Nephron progenitor cell (in vitro differentiated cells): ENCODE measurements at places on chromosomes 13 and 19.
A peak's percentile ranks its signal among the peaks of the same experiment; 100 is the strongest.

DNA sequence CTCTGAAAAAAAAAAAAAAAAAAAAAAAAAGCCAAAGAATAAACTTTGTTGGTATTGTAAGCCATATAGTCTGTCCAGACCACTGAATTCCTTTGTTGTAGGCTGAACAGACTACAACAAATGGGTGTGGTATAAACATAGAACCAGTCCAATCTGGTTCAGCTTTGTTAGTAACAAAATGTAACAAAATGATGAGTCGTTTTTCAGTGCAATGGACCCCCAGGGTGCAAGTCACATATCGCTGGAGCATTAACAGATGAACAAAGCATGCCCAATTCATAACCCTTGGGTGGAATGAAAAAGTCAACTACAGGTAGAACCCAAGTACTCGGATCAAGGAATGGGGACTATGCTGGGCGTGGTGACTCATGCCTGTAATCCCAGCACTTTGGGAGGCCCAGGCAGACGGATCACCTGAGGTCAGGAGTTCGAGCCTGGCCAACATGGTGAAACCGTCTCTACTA is 13.6 kb upstream of the FCHO1 start:
- H3K36me3 ChIP-seq: peaks cover 60% of the 10 kb centered on the region
- H3K4me1 ChIP-seq: peaks cover 12% of the 10 kb centered on the region
- H3K4me3 ChIP-seq: no peak overlapping the region
- DNase-seq: no peak
- peak overlapping the region; percentile 74 for H3K27ac ChIP-seq
- H3K27me3 ChIP-seq: no peaks in the 10 kb centered on the region

- H3K4me1 ChIP-seq: peaks cover 21% of the 10 kb centered on the region
- H3K4me3 ChIP-seq: no peak overlapping the region
- no peak for DNase-seq
- H3K36me3 ChIP-seq: no peaks in the 10 kb centered on the region
- no peak overlapping the region for H3K27ac ChIP-seq
- H3K27me3 ChIP-seq: peaks cover 14% of the 10 kb centered on the region
Observed at GRCh38 chr13:73073050-73073449, 14.2 kb downstream of the KLF5 start.

DNA sequence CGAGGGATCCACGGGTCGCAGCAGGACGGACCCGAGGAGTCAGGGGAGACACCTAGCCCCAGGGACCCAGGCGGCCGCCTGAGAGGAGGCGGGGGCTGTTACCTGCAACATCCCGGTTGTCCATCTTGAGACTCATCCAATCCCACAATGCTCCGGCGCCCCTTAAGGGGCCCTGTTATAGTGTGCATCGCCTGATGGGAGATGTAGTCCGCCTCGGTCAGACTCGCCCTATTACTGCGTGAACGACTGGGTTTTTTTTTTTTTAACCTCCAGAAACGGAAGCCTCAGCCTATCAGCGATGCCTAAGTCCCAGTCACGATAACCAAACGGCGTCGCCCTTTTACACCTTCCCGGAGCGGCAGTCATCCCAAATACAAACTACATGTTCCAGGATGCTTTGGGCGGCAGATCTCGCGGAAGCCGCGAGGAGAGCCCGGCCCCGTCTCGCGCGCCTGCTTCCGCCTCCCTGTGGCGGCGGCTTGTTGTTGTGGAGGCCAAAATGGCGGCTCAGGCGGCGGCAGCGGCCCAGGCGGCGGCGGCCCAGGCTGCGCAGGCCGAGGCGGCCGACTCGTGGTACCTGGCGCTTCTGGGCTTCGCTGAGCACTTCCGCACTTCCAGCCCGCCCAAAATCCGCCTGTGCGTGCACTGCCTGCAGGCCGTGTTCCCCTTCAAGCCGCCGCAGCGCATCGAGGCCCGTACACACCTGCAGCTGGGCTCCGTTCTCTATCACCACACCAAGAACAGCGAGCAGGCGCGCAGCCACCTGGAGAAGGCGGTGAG is at the start of the genes MAU2 and SUGP1:
Gene MAU2 (plus strand): TSS at position 469 of the 780 bp plus-strand sequence. CDS start 31 bp downstream, at position 500.
Gene SUGP1 (minus strand): TSS at position 149 of the 780 bp plus-strand sequence. CDS start 13 bp downstream, at position 136.
- H3K27me3 ChIP-seq: peaks cover 4% of the 10 kb centered on the region
- H3K36me3 ChIP-seq: peaks cover 34% of the 10 kb centered on the region
- peak; percentile 90 for DNase-seq
- peak within 1 kb of the TSS; percentile 99 for H3K4me3 ChIP-seq
- peaks cover 47% of the 10 kb centered on the region for H3K4me1 ChIP-seq
- H3K27ac ChIP-seq: peak within 1 kb of the TSS; percentile 100

DNA sequence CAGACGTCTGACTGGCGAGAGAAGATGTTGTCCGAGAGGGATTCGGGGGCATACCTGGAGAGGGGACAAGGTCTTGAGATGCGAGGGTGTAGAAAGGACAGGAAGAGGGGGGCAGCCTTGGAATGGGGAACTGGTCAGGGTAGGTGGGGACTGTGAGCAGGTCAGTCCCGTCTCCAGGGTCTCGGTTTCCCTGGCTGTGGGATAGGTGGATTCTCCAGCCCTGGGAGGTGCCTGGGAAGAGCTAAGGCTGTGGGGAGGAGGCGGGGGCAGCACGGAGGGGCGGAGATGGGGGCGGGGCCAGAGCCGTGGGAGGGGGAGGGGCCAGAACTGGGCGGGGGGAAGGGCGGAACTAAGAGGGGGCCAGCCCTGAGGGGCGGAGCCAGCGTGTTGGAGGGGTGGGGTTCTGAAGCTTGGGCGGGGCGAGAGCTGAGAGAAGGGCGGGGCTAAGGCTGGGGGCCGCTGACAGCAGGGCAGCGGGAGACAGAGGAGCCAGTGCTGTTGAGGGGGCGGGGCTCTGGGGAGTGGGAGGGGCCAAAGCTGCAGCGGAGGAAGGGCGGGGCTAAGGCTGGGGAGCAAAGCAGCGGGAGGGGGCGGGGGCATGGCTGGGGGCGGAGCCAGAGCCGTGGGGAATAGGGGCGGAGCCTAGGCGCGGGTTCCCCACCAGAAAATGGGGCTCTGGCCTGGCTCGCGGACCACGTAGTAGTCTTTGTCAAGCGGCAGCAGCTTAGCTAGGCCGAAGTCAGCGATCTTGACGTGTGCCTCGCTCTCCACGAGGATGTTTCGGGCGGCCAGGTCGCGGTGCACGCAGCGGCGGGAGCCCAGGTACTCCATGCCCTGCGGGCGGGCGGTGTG is 9.5 kb upstream of the INSL3 start:
- H3K27ac ChIP-seq: peak overlapping the region; percentile 97
- peaks cover 30% of the 10 kb centered on the region for H3K27me3 ChIP-seq
- H3K4me3 ChIP-seq: peak overlapping the region; percentile 82
- H3K36me3 ChIP-seq: no peaks in the 10 kb centered on the region
- DNase-seq: peak; percentile 96
- H3K4me1 ChIP-seq: peaks cover 31% of the 10 kb centered on the region

GRCh38 chr19:39802958-39803357 is 24.3 kb downstream of the LEUTX start:
- DNase-seq: no peak
- no peaks in the 10 kb centered on the region for H3K36me3 ChIP-seq
- no peak overlapping the region for H3K4me3 ChIP-seq
- H3K27me3 ChIP-seq: peaks cover 28% of the 10 kb centered on the region
- H3K4me1 ChIP-seq: peaks cover 9% of the 10 kb centered on the region

DNA sequence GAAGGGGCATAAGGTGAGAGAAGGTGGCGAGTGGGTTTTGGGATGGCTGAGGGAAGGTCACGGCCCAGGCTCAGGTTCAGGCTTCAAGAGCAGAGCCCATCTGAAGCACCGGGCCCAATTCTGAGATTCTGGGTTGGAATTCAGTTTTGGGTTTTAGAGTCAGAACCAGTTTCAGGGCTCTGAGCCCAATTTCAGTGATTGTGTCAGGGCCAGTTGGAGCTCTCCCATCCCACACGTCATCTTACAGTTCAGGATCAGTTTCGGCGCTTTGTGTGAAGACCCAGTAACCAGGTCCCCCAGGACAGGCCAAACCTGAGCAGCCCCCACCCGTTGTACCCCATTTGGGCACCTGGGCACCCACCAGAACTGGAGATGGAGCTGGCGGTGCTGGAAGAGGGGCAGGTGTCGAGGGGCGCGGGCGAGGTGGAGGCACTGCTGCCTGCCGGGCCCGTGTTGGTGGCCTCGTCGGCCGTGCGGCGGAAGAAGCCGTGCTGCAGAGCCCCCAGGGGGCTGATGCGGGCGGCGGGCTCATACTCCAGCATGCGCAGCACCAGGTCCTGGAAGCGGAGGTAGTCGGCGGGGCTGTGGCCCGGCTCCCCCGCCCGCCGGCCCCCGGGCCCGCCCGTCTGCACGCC is 7.5 kb downstream of the DYRK1B start:
- H3K4me1 ChIP-seq: peaks cover 15% of the 10 kb centered on the region
- H3K27me3 ChIP-seq: no peaks in the 10 kb centered on the region
- no peak overlapping the region for H3K4me3 ChIP-seq
- no peak for DNase-seq
- H3K27ac ChIP-seq: peak overlapping the region; percentile 18

- H3K27me3 ChIP-seq: no peaks in the 10 kb centered on the region
- H3K36me3 ChIP-seq: peaks cover 7% of the 10 kb centered on the region
- DNase-seq: no peak
- H3K27ac ChIP-seq: no peak overlapping the region
- no peak overlapping the region for H3K4me3 ChIP-seq
Observed at GRCh38 chr19:46928951-46929350, 68.2 kb downstream of the ARHGAP35 start.

GRCh38 chr13:30004204-30004603 is 153.8 kb upstream of the UBL3 start:
- H3K4me3 ChIP-seq: no peak overlapping the region
- H3K36me3 ChIP-seq: no peaks in the 10 kb centered on the region
- no peak overlapping the region for H3K27ac ChIP-seq
- DNase-seq: no peak

GRCh38 chr19:48578891-48579290 is 26.9 kb downstream of the SULT2B1 start:
- peaks cover 12% of the 10 kb centered on the region for H3K27me3 ChIP-seq
- peaks cover 7% of the 10 kb centered on the region for H3K4me1 ChIP-seq
- H3K36me3 ChIP-seq: no peaks in the 10 kb centered on the region
- no peak overlapping the region for H3K27ac ChIP-seq
- no peak overlapping the region for H3K4me3 ChIP-seq

DNA sequence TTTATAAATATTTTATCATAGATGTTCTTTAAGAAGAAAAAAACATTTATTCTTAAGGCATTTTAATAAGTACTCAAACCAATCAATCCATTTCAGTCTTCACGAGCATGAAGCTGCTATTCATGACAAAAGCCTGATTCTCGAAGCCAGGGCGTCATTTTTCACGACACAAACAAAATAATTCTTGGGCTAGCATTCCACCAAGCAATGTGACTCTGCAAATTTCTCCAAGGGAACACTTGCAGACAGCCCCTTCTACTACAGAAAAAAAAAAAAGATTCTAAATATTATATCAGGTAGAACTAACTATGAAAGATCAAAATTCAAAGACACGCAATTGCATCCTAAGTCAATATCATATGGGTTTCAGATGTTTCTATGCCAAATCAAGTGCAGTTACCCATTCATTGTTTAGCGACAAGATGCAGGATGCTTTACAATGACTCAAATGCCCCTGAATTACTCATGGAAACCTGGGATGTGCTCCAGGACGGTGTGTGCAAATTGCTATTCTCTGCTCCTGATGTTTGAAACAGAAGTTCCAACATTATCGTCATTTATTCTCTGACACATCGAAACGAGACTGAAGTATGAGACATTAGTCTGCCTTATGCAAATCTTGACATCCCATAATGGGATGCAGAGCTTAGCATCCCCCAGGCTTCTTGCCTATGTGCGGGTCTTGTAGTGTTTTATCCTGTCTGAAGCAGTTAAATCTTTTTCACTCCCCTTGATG is 517.7 kb downstream of the MYO16 start:
- peaks cover 13% of the 10 kb centered on the region for H3K4me1 ChIP-seq
- no peak overlapping the region for H3K4me3 ChIP-seq

DNA sequence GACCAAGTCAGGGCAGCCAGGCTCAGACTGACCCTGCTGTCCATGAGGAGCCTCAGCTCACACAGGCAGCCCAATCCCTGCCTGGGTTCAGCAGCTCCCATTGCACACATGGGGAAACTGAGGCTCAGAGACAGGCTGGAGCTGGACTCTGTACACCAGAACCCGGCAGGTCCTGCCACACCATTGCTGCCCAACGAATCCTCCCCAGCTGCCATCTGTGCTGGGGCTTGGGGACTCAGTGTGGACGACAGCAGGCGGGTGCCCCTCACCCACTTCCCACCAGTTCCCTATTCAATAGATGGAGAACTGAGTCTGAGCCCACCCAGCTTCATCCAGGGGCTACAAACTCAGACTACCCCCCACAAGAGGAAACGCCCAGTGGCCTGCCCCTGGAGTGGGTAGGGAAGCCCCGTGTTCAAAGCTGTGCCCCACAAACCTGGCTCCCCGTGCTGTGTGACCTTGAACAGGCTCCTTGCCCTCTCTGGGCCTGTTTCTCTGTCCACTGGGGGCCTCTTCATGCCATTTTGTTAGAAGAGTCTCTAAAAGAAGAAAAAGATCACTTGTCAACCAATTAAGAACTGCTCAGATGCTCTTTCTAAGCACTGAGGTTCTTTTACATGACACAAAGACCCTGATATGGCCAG is 50.8 kb downstream of the AP1M1 start:
- DNase-seq: no peak
- peaks cover 20% of the 10 kb centered on the region for H3K27me3 ChIP-seq
- H3K4me1 ChIP-seq: peaks cover 3% of the 10 kb centered on the region
- H3K27ac ChIP-seq: no peak overlapping the region

DNA sequence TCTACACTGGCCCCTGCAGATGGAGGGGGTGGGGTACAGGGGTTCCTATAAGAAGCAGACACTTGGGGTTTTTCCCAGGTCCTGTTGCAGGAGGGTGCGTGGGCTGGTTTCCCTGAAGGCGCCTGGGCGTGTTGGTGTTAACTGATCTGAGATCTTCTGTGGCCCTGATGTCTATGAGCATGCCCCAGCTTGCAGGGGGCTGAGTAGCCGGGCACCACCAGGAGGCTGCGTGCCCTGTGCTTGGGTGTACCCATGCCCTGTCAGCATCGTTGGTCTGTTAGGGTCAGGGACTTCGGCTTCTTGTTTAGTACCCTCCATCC is 45.3 kb downstream of the CAPN12 start:
- H3K36me3 ChIP-seq: peaks cover 11% of the 10 kb centered on the region
- DNase-seq: no peak
- no peak overlapping the region for H3K4me3 ChIP-seq
- peaks cover 78% of the 10 kb centered on the region for H3K4me1 ChIP-seq
- no peaks in the 10 kb centered on the region for H3K27me3 ChIP-seq

- H3K27ac ChIP-seq: no peak overlapping the region
- no peak overlapping the region for H3K4me3 ChIP-seq
- no peak for DNase-seq
- peaks cover 27% of the 10 kb centered on the region for H3K4me1 ChIP-seq
Observed at GRCh38 chr13:33191425-33192210, 93.9 kb downstream of the STARD13 start.

DNA sequence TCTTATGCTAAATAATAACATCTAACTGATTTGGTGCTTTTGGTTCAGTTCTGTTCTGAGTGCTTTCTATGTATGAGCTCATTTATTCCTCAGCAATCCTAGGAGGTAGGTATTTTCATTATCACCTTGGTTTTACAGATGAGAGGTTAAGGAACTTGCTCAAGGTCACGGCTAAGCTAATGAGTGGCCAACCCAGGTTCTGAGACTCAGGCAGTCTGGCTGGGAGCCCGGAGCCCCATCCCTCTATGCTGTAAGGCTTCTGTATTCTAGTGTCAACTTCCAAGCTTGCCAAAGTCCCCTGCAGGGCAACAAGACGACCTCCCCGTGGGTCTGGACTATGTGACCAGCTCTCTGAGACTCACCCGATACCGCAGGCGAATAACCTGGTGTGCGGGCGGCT is 60.5 kb downstream of the PARP4 start:
- no peaks in the 10 kb centered on the region for H3K4me1 ChIP-seq
- H3K4me3 ChIP-seq: no peak overlapping the region
- no peak for DNase-seq
- no peak overlapping the region for H3K27ac ChIP-seq
- H3K27me3 ChIP-seq: no peaks in the 10 kb centered on the region
- peaks cover 57% of the 10 kb centered on the region for H3K36me3 ChIP-seq
